ENCODE measurements at places on chromosomes 1 and 21.

- DNase-seq, result no peak
Observed at GRCh38 chr1:183363972-183364371, 54.2 kb downstream of the NMNAT2 start.

GRCh38 chr1:150789396-150789795 lies 18.7 kb downstream of the CTSK start:
- DNase-seq, result no peak

DNA sequence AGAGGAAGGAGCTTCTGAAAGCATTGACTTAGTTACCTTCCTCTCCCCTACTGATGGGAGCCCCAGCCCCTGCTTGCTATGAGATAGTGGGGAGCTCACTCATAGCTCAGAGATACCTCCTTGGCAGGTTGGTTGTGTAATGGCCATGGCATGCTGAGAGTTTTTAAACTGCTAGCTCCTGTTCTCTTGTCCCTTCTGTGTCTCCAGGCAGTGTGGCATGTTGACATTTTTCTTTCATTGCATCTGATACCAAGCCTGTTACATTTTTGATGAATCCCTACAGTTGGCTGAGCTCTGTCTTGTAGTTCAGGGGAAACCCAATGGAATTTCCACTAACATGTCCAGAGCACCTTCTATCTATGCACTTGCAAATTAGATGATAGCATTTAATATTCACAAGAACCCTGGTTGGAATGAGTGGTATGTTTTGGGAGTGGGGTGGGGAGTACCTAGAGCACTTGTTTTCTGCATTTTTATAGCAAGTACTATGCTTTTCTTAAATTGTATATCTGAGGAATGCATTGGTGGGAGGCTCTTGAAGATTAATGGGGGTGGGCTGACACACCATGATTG lies 39.1 kb upstream of the EFCAB14 start:
- no peak for DNase-seq

- DNase-seq, result no peak
Observed at GRCh38 chr1:1989102-1989542, 14.5 kb downstream of the CFAP74 start.

GRCh38 chr21:32599091-32599490 lies 13.1 kb downstream of the CFAP298 start:
- DNase-seq, result no peak

DNA sequence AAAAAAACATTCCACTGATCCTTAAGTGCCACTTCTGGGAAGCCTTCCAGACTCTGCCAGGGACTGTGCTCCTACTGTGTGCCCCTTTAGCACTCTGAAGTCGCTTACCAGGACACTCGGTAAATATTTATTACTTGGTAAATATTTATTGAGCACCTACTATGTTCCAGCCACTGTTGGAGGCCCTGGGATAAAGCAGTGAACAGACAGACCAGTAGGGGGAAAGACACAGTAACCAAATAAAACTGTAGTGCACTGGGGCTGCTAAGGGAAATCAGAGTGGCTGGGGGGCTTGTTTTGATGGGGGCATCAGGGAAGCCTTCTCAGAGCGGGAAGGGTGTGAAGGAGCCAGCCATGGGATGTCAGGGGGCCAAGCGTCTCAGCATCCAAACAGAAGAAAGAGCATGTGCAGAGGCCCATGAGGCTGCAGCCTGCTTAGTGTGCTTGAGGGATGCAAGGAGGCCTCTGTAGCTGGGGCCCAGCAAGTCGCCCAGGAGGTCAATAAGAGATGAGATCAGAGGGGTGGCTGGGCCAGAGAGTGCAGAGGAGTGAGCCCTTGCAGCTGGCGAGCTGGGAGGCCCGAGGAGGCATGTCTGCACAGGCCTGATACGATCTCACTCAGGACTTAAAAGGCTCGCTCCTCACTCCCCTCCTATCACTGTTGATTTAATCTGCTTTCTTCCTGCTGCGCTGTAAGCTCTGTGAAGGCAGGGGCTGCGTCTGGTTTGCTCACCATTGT lies 28.6 kb downstream of the KAZN start:
- no peak for DNase-seq

GRCh38 chr1:247212012-247212411 lies 40.2 kb upstream of the ZNF124 start:
- no peak for DNase-seq

DNA sequence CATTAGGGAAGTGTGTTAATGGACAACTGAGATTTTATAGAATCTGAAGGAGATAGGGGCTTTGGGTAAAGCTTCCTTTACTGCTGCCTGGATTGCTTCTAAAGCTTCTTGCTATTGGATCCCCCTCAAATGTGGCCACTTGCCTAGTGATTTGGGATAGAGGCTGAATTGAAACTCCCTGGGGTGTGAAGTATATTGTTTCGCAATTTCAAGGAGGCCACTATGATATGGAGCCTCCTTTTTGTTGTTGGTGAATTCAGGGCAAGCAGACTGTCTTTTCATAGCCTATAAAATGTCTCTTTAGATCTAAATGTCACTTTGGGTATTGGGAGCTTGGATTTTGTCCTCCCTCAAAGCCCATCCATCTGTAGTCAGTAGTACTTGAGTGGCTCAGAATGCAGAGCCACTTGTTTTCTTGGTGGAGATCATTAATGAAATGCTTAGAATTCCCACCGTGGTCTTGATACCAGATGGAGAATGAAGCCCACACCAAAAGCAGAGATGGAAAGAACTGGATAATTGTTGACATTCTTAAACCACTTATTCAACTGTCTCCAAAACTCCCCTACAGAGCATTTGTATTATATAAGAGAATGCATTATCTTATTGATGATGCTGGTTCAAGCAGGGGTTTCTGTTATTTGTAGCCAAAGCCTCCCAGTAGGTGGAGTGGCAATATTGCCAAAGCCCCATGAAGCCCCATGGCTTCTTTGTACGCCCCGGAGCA lies 144.3 kb upstream of the KCNE2 start:
- DNase-seq, result no peak

GRCh38 chr1:20732071-20732587 lies 374 bp downstream of the SH2D5 start:
- peak; percentile 75 for DNase-seq

GRCh38 chr1:234498448-234499118 lies 19.6 kb upstream of the TARBP1 start:
- DNase-seq, result no peak

- DNase-seq, result no peak
Observed at GRCh38 chr1:70979881-70980280, 67.7 kb downstream of the PTGER3 start.

DNA sequence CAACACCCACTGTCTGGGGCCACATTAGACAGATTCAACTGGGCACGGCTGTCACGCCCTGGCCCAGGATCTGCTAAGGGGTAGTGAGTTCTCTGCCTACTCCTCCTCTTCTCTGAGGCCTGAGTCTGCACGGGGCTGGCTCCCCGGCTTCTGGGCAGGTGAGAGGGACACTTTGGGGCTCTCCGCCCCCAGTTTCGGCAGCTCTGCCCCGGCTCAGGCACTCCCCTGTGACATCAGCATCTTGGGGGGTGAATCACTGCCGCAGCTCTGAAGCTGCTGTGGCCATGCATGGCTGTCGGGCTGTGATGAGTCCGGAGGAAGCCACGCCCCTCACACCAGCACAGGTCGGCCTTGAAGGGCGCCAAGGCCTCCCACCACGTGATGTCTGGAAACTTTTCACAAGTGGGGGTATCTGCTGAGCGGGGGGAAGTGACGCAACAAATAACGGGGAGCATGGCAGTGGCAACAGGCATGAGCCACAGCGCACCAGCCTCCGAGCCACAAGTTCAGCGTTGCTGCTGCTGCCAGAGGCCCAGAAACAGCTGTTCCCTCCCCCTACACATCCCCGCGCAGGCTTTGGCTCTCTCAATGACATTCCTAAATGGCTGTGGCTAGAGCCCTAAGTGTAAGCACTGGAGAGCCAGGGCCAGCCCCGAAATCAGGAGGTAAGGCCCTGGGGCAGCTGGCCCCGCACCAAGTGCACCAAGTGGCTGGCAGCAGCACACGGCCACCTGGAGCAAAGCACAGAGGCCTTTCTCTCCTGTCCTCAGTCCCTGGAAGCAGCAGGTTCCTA lies 26.3 kb downstream of the ZBTB17 start:
- peak; percentile 65 for DNase-seq

DNA sequence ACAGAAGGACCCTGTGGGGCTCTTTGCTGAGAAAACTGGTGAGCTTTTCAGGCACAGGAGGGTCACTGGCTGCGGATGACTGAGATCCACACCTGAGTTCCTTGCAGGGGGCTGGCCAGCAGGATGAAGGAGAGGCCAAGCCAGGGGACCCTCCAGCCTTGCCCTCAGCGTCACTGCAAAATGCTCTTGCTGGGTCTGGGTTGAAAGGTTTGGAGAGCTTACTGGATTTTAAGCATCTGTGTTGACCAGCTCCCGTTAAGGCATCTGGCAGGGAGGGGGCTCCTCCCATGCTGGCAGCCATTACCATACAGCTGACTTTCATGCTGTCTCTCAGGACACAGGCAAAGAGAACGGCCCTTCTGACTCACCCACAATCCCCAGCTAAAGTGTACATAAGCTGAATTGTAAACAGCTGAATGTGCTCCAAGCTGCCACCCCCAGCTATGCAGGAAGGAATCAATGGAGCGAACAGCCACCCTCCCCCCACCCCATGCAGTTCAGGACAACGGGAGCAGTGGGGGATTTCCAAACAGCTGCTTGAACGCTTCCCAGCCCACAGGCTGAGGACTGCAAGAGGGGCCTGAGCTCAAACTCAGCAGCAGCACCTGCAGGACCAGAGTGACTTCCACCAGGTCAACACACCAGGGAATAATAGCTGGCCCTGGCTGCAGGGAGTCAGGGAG lies 21.3 kb upstream of the A3GALT2 start:
- no peak for DNase-seq

- DNase-seq, result no peak
Observed at GRCh38 chr1:10561497-10561896, 86.7 kb downstream of the PEX14 start.

- DNase-seq, result no peak
Observed at GRCh38 chr1:169124459-169124858, 18.0 kb downstream of the ATP1B1 start.
